ENCODE measurements at places on chromosomes 6 and 20.

DNA sequence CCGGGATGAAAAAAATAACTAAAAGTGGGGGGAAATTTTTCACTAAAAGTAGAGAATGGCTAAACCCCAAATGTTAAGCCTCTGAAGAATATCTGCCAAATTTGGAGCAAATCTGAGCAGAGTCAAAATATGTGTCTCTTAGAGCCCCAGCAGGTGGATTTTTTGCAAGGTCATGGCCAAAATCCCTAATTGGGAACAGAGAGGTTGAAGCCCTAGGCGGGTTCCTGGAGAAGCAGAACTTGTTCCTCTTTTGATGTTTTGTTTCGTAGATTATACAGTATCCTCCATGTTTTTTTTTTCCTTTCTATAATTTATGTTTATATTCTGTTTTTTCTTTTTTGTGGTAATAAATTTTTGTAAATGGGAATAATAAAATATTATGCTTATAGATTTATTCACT is 94.4 kb downstream of the PLCB4 start:
- no peak for DNase-seq

DNA sequence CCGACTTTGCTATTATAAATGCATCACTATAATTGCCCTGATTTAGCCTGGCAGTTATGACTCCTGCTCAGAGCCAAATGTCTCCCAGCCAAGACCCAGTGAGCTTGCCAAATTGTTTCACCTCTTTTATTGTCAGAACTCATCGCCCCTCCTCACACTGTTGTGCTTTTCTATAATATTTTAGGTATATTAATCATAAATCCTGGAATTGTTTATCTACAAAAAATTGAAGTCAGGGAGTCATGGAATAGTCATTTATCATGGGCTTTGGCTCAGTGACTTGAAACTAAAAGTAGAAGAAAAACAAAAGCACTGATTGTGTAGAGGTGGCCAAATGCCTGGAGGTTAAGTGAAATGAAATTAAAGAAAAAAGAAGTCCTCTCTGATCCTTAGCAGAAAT is 85.6 kb downstream of the PFDN4 start:
- DNase-seq: no peak

DNA sequence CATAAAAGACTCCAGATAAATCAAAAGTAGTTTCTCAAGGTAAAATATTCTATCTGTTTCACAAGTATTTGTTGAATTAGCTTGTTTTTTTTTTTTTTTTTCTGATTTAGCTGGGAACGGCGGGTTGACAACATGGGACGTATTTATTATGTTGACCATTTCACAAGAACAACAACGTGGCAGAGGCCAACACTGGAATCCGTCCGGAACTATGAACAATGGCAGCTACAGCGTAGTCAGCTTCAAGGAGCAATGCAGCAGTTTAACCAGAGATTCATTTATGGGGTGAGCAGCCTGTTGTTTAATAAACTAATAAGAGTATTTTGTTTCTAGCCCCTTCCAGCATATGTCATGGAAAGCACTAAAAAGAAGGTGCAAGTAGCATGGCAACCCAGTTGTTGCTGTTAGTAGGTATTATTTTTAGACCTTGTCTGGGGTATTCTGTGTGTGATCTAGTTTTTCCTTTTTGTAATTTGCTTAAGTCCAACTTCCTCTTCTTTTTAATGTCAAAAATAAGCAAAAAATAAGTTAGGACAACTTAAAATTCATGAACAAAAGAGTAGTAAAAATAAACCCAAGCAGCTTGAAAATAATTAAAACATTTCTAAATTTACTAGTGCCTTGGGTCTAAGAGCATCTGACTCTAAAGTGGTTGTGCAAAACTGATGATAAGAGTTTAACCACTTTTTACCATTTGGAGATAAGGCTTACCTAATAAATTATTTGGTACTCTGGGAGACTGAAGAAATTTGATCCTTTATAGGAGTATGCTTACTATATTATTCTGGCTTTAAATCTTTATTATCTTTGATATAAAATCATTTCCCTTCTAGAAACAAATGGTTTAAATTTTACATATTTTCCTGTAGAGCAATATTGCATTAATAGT is 70.8 kb upstream of the DYNLRB1 start:
- DNase-seq: no peak

DNA sequence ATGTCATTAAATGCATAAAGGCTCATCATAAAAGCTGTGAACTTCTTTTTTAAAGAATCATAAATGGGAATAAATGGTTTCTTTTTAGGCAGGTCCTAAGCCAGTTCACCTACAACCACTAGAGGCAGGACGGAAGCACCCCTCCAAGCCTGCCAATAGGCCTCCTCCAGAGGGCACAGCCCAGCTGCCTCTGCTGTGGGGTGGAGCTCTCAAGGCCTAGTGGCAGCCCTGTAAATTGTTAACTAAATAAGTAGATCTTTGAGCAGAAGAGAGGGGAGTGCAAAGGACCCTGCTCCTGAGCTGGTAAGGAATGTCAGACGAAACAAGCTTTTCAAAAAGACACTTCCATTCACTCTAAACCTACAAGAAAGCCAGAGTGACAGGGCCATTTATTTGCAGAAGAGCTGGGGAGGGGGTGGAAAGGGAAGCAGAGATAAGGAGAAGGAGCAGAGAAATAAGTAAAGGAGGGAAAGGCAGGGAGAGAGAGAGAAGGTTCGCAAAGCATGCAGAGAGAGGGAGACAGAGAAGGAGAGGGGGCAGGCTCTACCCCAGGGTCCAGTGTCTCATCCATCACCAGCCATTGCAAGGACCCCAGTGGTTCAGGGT is 18.0 kb upstream of the MAFB start:
- no peak for DNase-seq

DNA sequence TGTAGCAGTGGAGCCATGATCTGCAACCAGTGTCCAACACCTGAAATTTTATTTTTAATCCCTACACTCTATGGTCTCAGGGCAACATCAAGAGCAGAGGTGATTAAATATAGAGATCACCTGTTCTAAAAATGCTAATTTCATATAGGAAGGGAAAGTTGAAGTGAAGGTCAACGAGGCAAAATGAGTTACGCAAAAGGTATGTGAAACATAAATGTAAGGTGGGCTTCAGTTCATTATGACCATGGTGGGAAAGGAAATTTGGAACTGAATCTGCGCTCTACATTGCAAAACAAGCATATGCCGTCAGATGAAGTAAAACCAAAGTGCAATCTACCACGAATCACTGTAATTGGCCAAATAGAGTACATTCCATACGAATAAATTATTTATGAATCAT is 35.2 kb upstream of the STMND1 start:
- DNase-seq: no peak

DNA sequence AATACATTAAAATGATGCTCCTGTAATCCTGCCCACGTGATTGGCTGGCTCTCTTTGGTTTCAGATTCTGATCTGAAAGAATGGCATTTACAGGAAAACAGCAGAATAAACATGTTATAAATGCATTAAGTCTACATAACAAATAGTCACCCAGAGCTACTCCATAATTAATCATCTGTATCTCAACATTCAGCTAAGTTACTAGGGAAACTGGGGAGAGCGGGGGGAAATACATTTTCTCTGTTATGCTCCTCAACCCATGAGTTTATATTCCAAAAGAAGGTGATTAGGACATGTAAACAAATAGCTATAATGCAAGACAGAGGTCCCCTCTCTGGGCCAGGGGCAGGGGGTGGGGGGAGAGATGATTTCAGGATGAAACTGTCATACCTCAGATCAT is 58.5 kb downstream of the MAP7 start:
- DNase-seq: no peak

GRCh38 chr6:80967609-80968008 is 784.9 kb downstream of the TENT5A start:
- DNase-seq: no peak

DNA sequence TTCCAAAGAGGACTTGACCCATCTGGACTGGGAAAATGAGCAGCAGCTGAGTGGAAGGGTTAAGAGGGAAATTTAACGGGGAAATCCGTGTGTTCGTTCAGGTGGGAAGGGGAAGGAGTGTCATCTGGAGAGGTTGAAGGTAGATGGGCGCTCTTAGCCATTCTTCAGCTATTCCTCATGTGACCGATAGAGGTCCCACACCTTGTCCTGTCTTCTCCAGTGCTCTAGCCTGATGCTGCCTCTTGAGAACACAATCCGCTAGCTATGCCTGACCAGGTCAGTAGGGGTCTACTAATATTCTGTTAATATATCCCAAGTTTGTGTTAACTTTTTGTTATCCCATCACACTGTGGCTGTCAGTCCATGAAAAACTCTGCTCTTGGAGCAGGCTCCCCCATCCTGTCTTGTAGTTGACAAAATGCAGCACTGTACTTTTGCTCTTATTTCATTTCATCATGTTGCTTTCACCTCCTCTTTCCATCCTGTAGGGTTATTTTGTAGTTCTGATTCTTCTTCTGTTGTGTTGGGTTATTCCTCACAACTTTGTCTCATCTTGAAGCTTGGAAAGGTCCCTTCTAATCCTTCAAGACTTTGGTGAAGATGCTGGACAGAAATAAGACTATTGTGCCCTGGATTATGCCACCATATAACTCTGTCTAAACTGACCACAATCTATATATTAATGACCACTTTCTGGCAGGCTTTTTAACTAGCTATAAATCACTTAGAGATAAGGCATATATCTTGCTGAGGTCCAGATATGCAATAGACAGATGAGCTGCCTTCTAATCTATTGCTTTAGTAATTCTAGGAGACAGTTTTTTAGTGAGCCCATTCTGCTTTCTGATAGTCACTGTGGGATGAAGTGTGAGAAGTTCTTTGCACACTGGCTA is 123.4 kb upstream of the SUPT3H start:
- DNase-seq: no peak

DNA sequence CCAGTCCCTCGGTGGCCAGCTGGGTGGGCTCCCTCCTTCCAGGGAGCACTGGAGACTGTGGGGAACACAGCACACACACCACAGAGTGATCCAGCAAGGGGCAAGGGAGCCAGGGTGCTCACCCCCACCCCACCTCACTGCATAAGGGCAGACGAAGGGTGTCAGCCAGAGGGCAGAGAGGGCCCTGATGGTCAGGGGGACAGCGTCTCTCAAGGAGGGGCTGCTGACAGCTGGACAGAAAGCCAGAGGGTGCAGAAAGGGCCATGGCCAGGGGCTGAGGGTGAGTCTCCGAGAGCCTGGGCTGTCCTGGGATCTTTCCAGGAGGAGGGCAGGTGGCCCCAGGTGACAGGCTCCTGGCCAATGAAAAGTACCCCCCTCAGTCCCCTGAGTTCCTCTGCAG is 73.4 kb upstream of the PMEPA1 start:
- no peak for DNase-seq

DNA sequence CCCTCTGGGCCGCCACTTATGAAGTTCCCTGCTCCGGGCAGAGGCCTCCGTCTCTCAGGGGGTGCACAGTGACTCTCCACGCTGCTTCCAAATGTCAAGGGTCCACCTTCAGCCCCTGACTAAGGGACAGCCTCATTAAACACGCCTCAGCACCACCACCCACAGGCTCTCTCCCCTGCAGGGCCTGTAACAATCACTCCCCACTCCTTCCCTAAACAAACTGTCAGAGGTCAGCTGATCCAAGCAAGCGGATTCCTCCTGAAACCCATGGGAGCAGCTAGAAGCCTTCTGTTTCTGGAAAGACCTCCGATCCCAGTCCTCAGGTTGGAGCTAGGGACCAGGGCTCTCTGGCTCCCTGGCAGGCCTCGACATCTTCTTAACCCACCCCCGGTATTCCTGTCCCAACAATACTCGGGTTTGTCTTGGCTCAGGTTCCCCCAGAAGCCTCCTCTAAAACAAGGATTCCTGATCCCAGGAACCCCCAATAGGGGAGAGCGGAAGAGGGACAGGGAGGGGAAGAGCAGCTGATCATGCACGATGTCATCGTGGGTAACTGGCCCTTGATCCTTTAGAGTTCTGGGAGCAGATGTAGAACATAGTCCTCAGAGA is 181.0 kb downstream of the ZNF217 start:
- no peak for DNase-seq

- no peak for DNase-seq
These were observed 278.9 kb downstream of the CENPW start for GRCh38 chr6:126618639-126619343.

DNA sequence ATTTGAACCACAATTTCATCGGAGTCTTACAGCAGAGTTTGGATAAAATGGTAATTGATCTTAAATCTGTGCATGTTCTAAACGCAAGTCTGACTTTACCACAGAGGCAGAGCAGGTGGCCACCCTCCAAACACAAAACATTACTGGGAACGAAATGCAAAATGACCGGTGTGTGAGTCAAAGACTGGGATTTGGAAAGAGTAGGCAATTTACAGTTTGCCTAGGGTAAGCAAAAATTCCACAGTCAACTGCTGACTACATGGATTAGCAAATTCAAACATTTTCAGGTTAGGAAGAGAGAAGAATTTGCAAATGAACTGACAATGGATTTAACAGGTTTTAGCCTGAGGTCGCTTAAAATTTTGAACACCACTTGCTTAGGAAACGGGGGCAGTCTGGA is 444.4 kb downstream of the HDGFL1 start:
- DNase-seq: no peak

GRCh38 chr20:4081421-4081820 is 66.1 kb upstream of the RNF24 start:
- DNase-seq: no peak

DNA sequence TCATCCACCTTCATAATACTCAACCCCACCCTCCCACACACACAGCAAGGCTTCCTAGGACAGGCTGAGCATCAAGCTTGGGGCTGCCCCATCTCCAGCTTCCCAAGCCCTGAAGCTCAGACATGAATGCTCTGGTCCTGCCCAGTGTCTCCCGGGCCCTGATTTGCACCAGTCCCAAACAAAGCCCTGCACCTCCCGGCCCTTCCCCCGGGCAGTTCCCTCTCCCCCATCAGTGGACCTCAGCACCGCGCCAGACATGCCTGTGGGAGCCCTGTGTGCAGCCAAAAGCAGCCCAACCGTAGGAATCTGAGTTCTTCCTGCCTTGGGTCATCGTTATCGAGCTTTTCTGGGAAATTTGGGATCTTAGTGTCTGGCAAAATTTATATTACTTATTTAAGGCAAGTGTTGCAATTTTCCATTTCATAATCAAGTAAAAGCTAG is 63.5 kb downstream of the THBS2 start:
- no peak for DNase-seq

DNA sequence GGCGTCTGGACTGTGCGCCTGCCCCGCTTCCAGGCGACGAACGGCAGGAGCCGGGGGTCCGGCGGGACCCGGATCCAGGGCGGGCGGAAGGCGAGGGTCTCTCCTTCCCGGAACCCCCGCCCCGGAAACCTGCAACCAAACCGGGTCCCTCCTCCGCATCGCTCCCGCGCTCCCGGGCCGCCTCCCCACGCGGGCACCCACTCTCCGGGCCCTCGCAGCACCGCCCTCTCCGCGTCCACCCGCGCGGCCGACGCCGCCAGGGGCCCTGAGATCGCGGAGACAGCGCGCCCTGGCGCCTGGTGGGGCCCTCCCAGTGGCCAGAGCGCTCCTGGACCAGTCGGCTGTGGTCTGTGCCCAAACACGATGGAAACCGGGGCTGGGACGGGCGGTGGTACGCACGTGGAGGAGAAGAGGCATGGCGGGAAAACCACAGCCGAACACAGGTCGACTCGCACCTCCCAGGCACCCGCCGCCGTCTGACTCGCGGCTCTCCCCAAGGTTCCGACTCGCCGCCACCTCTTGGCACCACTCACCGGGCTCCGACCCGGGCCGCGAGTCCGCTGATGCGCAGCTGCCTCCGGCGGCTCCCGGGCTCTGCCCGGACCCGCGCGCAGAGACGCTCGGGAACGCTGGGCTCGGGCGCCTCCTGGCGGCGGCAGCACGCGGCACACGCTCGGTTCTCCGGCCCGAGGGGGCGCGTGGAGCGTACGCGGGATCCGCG is 7.9 kb downstream of the NKX2-2 start:
- DNase-seq: no peak

Data from NCI-H187 treated with DMSO at 0.1 percent for 48 hours (cell line).